ENCODE measurements at places on chromosomes 7 and 10. TPM values are rescaled to one million over a fixed set of nuclear protein-coding genes. Genes with fewer than 3 reads are reported as not detected.

SLC26A5 gene
- not detected for total RNA-seq

GPC2 gene
- total RNA-seq, result 0.25 TPM

PGAM2 gene
- 671 TPM for total RNA-seq

LFNG gene
- 5.2 TPM for total RNA-seq

NYAP1 gene
- total RNA-seq, result 0.38 TPM

ZCWPW1 gene
- total RNA-seq, result 4.6 TPM

MRC1 gene
- total RNA-seq, result 18.9 TPM

MYH16 gene
- not detected for total RNA-seq

PRLHR gene
- total RNA-seq, result not detected

DNAH11 gene
- 0.74 TPM for total RNA-seq

ANKRD26 gene
- 14.0 TPM for total RNA-seq

C10orf143 gene
- 1.7 TPM for total RNA-seq

TMEM140 gene
- total RNA-seq, result 23.3 TPM

NANOS1 gene
- 11.7 TPM for total RNA-seq

FAM25A gene
- total RNA-seq, result not detected

SLC13A4 gene
- total RNA-seq, result 0.44 TPM

VPS37D gene
- 3.1 TPM for total RNA-seq

NFKB2 gene
- total RNA-seq, result 11.0 TPM

SAP25 gene
- total RNA-seq, result 1.1 TPM

UTF1 gene
- total RNA-seq, result not detected

EPO gene
- not detected for total RNA-seq

SEMA3A gene
- total RNA-seq, result 1.9 TPM

OR2A42 gene
- not detected for total RNA-seq

KCTD7 gene
- total RNA-seq, result 10.8 TPM

CFAP46 gene
- 0.99 TPM for total RNA-seq

PTEN gene
- total RNA-seq, result 49.9 TPM

Data from left ventricle myocardium inferior (tissue), 1 donor.